ENCODE measurements at places on chromosomes 12 and 14.

DNA sequence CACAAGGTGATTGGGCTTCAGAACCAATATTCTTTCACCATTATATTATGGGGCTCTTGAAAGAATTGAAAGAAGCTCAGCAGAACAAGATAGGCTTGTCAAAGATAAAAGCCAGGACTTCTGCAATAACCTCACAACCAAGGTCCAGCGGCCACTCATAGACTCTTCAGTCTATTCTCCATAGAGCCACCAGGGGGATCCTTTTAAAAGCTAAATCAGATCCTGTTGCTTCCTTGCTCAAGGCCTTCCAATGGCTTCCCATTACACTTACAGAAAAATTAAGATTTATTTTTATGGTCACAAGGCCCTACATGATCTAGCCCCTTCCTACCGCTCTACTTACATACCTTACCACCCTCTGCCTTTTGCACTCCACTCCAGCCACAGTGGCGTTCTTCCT lies 169.6 kb downstream of the C12orf42 start:
- no peak for DNase-seq

GRCh38 chr14:99596071-99596627 lies 7.9 kb downstream of the CCDC85C start:
- no peak for DNase-seq

DNA sequence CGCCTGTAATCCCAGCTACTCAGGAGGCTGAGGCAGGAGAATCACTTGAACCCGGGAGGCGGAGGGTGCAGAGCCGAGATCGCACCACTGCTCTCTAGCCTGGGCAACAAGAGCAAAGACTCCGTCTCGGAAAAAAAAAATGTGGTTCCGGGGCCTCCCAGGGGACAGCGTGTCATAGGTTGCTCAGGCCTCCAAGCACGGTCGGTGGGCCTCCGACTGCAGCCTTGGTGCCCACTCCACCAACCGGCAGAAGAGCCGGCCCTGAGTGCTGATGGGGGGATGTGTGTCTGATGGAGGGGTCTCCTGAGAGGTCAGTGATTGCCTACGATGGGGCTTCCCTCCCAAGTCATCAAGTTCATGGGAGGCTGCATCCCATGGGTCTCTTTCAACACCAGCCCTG lies 15.9 kb downstream of the ZFYVE21 start:
- no peak for DNase-seq

DNA sequence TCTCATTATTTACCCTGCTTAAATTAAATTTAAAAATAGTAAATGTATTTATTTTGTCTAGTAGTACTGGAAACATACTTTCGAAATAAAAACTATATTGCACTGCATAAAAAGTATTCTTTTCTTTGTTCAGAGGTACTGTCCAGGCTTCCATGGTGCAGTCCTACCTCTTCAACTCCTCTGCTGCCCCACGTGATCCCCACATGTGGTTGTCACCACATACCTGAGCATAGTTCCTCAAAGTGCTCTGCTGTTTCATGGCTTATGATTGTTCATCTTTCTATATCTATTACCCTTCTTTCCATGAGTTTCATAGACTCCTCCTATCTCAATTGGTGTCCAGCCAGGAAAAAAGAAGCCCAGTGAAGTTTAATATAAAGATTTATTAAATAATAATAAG lies 317.5 kb upstream of the OR4E1 start:
- DNase-seq = no peak

DNA sequence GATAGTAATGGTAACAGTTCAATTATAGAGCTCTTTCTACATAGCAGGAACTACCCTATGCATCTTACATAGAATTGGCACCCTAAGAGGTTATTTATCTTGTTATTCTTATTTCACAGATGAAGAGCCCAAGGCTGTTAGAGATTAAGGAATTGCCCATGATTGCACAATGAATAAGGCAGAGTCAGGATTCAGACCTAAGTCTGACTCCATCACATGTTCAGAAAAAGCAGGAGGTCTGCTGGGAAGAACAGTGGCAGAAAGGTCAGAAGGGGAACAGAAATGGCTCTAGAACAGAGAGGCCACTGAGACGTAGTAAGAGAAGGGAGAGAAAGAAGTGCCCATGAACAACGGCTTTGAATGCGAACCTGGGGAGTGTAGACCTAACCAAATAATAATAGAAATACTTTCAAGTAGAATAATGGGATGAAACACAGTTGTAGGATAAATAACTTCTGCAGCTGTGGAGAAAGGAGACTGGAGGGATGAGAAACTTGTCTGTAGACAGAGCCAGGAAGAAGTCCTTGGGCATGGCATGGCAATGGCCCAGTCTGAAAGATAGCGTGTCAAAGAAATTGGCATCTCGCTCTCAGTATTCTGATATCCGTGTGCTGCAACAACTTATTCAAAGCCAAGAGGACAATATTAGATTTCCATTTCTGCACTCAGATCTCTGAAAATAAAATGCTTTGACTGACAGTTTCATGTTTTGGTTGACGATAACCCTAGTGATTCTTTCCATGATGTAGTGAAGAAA lies 17.6 kb downstream of the MYBPC1 start:
- DNase-seq = no peak

GRCh38 chr12:16766736-16767135 lies 160.8 kb upstream of the LMO3 start:
- DNase-seq = no peak

DNA sequence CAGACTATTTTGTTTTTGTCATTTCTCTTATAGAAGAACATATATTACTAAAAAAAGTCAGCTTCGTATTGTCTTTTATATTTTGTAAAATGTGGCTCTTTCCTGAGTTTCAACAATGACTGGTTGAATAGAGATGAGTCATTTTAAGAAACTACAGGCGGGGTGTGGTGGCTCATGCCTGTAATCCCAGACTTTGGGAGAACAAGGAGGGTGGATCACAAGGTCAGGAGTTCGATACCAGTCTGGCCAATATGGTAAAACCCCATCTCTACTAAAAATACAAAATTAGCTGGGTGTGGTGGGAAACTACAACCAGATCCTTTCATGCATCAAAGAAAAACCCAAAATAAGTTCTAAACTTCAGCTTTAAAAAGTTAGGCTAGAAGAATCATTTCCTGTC lies 28.8 kb downstream of the HECTD4 start:
- no peak for DNase-seq

DNA sequence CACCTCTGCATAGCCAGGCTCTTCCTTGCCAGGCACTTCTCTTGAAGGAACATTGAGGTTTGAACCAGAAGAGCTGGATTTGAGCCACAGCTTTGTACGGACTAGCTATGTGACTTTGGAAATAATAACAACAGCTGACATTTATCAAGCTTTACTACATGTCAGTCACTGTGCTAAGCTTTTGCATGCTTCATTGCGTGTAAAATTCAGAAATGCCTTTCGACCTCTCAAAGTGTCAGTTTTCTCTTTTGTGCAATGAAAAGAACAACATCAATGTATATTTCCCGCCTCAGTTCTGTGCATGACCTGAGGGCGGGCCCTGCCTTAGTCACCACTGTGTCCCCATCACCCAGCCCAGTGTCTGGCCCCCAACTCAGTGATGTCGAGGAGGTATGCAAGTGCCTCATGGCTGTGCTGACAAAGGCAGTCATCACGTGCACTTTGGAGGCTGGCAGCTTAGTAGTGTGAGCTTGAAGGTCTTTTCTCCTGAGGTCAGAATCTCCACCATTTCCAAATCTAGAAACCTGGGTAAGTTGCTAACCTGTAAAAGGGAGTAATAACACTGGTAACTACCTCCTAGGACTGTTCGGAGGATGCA lies 17.9 kb upstream of the AQP2 start:
- DNase-seq = no peak

- no peak for DNase-seq
Observed at GRCh38 chr12:78275886-78276285, 445.2 kb downstream of the NAV3 start.

DNA sequence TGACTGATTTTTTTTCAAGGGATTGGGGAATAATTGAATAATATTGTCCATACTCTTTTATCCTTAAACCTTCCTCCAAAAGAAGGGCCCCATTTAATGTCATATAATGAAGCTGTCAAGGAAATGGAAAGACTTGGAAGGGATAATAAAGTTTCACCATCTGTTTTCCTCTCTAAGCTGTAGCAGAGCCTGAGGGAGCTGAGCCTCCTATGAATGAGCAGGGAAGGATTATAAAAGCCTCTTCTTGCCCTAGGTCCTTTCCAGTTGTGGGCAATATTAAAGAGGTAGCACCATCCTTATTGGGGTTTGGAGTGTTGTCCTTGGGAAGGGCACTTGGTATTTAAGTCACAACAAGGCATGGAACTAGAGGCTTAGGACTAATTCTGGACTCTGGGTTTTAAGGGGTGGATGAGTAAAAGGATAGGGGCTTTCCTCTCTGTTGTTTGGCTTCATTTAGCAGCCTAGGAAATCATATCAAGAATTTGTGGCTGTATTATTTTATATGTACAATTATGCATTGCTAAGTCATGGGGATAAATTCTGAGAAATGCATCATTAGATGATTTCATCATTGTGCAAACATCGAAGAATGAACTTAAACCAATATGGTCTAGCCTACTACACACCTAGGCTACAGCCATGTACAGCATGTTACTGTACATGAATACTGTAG lies 408.5 kb upstream of the DCN start:
- no peak for DNase-seq

Measured in activated naive CD8-positive, alpha-beta T cell treated with anti-CD3 and anti-CD28 coated beads, Interleukin-2, amount 50 U/mL, for 24 hours (primary cell).